ENCODE measurements at places on chromosomes 7 and 10.

GRCh38 chr7:116598861-116599260 is 73.1 kb upstream of the MET start:
- no peak for DNase-seq

DNA sequence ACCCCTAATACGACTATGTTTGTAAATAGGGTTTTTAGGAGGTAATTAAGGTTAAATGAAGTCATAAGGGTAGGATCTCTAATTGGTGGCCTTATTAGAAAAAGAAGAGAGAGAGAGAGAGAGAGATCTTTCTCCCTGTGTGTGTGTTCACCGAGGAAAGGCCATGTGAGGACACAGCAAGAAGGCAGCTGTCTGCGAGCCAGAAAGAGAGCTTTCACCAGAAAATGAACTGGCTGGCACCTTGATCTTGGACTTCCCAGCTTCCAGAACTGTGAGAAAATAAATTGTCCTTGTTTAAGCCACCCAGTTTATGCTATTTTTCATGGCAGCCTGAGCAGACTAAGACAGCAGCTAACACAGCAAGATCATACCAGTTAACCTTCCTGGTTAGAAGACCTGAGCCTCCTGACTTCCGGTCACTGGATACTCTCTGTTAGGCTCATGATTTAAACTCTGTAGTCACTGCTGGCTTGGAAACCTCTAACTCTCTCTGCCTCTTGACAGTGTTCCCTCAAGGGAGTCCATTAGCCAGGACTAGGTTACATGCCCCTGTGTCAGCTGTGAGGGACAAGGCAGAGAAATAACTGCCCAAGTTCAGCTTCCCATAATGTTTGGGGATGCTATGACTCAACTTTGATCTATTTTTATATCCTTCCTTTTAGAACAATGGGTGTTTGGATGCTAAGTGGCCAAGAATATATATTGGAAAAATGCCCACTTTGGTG is 102.3 kb downstream of the DYNC1I1 start:
- DNase-seq: no peak

- no peak for DNase-seq
Measured at GRCh38 chr10:10993785-10994184, 23.9 kb upstream of the CELF2 start.

GRCh38 chr10:24519950-24520349 is 203.7 kb downstream of the ARHGAP21 start:
- DNase-seq: peak; percentile 6

DNA sequence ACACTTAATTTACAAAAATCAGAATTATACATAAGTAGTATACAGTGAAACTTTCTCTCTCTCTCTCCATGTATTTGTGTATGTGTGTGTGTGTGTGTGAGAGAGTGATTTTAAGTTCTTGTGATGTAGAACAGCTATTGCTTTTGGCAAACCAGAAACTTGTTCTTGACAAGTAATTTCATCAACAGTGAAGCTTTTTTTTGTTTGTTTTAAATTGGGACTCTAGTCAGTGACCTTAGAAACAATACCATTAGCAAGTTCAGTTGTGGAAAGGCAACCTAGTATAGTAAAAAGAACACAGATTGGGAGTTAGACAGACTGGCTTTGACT is 319.1 kb downstream of the PTEN start:
- DNase-seq: no peak

DNA sequence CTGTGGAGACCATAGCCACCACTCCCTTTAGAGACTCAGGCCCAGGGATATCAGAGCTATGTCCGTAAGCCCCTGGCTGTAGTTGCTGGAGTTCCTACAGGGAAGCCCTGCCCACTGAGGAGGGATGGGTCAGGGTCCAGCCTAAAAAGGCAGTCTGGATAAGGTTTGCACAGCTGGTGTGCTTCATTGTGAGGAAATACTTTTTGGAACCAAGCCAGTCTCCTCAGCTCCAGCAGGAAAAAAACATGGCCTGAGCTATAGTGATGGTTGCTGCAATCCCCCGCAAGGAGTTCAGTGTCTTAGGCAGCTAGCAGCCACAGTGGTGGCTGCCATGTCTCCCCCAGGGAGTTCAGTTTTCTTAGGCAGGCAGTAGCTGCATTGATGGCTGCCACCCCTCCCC is 52.6 kb upstream of the CYP2C8 start:
- DNase-seq: no peak

- no peak for DNase-seq
Measured at GRCh38 chr7:55017841-55018240, 976 bp upstream of the EGFR start.

- no peak for DNase-seq
Measured at GRCh38 chr7:68511281-68511680, 1087.0 kb upstream of the AUTS2 start.

DNA sequence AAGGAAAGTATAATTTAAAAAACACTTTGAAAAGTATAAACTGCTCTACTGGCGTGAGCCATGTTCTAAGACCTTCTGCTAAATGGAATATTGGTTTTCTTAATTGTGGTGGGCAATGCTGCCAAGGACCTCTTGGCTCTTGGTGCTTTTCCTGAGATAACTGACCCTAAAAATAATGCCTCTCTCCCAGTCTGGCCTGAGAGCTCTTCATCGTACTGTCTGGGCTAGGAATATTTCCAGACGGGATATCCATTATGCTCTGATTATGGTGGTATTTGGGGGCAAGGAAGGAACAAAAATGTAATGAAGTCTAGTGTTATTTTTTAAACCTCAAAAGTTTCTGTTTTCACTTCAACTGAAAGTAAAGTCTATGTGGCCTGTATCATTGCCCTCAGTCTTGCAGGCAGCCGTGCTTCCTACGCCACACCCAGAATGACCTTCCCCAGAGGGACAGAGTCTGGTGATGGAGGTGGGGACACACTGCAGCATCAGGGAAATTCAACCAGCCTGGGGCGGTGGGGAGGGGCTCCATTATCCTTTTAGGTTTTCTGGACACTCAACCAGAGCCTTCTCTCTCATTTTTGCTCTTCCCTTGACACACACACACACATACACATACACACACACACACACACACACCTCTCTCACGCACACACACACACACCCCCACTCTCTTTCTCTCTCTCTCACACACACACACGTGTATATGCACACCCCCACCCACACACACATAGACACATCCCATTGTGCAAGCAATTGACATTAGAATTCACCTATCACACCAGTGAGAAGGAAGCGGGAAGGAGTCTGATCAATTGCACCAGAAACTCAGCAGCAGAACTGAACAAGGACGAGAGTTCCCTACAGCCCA is 99.6 kb downstream of the LRRC18 start:
- no peak for DNase-seq

DNA sequence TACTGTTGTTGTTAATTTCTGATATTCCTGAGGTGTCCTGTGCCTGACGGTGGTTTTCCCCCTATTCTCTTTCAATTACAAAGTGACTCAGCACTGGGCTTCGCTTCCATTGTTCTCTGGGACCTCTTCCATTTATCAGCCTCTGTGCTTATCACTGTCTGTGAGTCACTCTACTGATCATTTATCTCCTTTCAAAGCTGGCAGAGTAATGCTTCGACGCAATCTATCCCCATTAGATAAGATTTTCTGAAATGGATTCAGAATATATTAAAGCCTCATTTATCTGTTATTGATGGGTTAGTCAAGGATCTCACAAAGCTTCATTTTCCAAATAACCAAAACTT is 679.2 kb downstream of the SDK1 start:
- no peak for DNase-seq

- DNase-seq: no peak
Measured at GRCh38 chr10:16445770-16446469, 9.1 kb downstream of the PTER start.

DNA sequence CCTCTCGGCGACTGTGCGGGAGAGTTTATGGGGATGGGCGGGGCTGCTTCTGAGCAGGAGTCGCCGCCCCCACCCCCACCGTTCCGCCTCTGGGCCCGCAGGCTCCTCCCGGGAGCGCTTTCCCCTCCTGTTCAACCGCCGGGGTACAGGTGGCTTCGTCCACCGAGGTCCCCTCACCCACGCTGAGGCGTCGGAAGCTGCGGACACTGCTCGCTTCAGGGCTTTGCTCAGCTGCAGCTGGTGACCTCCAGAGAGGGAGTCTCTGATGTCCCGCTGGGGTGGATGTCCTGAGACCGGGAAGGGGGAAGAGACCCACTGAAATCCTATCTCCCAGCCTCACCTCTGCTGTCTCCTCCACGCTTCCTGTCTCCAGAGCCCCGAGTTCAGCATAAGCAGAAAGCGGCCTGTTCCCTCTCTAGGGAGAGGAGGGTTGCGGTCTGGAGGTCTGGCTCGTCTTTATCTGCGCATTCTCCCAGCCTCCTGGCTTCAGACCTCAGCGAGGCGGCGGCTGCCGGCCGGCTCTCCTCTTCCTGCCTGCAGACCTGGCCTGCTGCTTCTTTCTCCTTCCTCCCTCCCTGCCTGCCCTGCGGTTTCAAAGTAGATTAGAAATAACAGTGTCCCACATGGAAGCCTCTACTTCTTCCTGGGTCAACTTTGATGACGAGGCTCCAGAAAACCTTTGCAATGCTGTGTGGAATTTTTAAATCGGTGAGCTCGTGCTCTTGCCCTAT is 1.8 kb downstream of the CYP2E1 start:
- DNase-seq: no peak

- DNase-seq: no peak
Measured at GRCh38 chr7:137671920-137672319, 174.9 kb downstream of the DGKI start.

- no peak for DNase-seq
Measured at GRCh38 chr10:13758312-13758711, 171.5 kb downstream of the PRPF18 start.

DNA sequence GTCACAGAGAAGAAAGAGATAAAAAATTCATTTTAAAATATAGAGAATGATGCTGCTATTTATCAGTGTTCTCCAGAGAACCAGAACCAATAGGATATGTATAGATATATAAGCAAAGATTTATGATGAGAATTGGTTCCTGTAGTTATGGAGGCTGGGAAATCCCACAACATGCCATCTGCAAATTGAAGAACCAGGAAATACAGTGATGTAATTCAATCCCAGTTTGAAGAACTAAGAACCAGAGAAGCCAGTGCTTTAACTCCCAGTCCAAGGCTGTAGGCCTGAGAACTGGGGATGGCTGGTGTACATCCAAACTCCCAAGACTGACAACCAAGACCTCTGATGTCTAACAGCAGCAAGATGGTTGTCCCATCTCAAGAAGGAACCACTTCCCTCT is 192.9 kb upstream of the PLXDC2 start:
- DNase-seq: no peak

DNA sequence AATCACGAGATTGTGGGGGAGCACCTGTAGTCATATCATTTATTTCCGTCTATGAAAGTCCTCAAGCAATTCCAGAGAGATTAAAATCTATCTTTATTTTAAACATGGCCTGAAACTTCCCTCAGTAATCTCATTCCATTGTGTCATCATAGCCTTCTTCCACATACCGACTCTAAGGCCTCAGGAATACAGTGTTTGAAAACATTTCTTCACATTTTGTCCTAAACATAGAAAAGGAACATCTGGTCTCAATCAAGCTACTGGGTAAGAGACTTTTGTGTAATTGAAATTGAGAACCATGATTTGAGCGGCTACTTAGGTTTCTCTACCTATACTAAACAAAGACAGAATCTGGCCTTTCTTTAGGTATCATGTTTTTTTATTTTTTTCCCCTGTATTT is 78.0 kb upstream of the ELMO1 start:
- no peak for DNase-seq

DNA sequence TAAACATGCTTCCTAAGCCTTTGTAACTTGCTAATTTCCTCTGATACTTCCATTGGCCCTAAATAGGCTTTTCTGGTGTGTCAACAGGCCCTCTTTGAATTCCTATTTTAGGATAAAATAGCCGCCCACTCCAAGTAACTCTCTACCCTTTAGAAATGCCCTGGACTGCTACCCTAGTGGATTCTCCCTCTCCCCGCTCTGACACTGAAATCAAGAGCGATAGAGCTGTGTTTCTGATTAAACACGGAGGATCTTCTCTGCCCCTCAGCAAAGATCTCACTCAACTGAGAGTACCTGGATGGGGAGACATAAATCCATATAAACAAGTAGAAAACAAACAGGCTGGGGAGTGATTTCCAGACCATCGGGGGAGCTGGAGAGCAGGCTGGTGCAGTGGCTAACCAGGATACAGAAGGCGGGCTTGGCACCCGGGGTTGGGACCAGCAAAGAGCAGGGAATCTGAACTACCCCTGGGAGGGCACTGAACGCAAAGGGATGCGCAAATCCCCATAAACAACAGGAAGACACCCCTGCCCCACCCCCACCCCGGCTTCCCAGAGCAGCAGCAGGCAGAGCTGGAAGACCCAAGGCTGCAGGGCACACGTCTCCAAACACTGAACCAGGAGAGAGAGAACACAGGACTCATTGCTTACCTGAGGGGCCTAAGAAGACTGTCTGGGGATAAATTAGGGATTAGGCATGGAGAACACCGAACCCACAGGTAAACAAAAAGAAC is 2.5 kb downstream of the ASB13 start:
- no peak for DNase-seq

All from activated T-cell treated with anti-CD3 and anti-CD28 coated beads for 48 hours (primary cell).